ENCODE measurements at places on chromosomes 7 and 10.

GRCh38 chr10:119421891-119422681, 120.4 kb downstream of the RGS10 start:
- DNase-seq = no peak

DNA sequence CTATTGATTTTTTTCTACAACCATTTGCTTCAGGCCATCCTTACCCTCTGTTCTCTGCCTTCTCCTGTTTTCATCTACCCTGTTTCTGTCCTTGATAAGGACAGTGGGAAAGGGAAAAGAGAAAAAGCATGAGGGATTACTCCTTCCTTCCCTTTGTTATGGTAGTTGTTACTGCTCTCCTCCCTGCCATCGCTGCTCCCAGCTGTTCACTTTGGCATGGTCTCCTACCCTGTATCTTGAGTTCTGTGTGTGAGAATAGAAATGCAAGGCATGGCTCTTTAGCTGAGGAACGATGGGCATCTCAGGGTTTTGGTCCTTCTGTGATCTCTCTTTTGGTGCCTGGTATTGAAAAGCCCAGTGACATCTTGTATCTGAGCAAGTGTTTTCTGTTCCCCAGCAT, 6.4 kb downstream of the CCSER2 start:
- DNase-seq = no peak

- no peak for DNase-seq
Observed at GRCh38 chr7:5774136-5774535, 7.3 kb downstream of the RNF216 start.

DNA sequence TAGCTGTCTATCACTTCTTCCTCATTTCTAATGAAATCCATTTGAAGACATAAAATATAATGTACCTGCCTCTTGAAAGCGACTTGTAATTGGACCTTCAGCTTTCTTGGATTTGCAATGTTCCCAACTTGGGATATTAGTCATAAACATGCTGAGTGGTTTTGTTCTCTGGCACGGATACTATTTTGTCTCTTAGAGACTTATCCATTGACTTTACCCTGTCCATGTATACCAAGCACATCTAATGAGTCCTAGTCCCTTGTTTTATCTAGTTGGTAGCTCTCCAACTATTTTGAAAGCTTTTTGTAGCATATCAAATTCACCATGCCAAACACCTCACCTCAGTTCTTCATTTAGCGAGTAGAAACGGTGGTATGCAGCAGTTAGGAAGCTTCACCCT, 18.9 kb downstream of the PLEKHS1 start:
- no peak for DNase-seq

DNA sequence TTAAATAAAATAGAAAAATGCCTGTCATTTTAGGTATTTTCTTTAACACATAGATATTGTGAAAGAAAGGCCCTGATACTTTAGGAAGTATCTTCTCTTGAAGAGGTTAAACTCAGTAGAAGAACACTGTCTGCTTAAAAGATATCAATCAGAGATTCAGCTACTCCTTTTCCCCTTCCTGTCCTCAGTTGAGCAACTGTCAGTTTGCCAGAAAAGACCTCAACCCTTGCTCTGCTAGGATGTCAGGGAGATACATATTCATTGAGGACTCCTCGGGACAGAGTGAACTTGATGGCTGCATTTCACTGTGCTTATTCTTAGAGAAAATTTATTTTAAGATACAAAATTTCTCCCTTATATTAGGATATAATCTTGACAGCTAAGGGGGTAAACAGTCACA, 173.6 kb upstream of the CACNA2D1 start:
- no peak for DNase-seq

GRCh38 chr7:23544913-23545354, 13.2 kb upstream of the TRA2A start:
- peak; percentile 72 for DNase-seq
